ENCODE measurements at places on chromosomes 12 and 14.

- DNase-seq, result no peak
These were observed 2.5 kb upstream of the DACT1 start for GRCh38 chr14:58635091-58635830.

DNA sequence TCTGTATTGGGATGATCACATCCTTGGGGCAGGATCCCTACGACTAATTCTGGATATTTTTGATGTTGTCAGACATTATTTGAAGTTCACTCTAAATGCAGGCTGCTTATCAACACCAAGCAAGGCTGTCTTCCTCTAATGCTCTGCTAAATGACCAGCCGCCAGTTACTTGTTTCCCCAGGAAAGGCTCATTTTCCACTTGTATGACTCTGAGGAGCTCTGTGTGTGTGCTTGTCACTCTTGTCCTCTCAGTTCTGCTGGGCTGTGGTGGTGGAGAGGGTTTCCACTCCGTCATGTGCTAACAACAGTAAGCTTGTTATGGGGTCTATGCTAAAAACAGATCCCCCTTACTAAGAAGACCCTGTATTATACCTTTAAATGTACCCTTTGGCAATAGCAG is 42.1 kb downstream of the ATL1 start:
- no peak for DNase-seq

GRCh38 chr14:103185051-103186029 is 62.1 kb downstream of the TNFAIP2 start:
- no peak for DNase-seq

DNA sequence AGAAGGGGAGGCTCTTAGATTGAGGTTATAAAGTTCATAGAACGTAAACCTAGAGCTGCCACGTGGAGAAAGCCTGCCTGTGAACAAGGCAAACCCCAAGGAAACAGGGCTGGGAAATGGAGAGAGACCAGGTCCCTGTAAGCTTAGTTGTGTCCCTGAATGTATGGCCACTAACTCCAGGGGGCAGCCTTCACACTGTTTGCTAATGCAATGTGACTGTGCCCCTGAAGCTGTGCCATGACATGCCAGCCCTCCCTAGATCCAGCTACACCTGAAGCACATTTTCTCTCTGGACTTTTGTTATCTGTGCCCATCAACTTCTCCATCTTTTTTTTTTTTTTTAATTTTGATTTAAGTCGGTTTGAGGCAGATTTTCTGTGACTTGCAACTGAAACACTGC is 60.6 kb upstream of the TMCC3 start:
- DNase-seq, result no peak

GRCh38 chr14:29687866-29688265 is 239.8 kb downstream of the PRKD1 start:
- DNase-seq, result no peak

DNA sequence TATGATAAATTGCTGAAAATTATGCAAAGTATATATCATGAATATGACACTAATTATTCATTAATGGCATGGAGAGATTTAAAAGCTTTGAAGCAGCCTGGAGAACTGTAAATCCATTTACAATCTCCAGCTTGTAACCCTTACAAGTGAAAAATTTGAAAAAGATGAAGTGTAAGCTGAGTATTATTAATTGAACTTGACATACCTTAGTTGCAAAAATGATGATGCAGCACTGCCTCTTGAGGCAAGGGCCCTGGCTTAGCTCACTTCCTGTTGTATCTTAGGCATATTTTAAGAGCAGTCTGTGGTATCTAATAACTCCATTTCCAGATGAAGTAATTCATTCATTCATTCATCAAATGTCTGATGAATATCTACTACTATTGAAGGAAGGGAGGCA is 158.6 kb downstream of the ANO4 start:
- DNase-seq, result no peak

- peak; percentile 84 for DNase-seq
These were observed 1.2 kb downstream of the DUSP16 start for GRCh38 chr12:12561371-12562015.

GRCh38 chr12:48532601-48533000 is 7.2 kb downstream of the OR8S1 start:
- DNase-seq, result no peak

- no peak for DNase-seq
These were observed 330.2 kb downstream of the DPF3 start for GRCh38 chr14:72563676-72564075.

GRCh38 chr12:119681728-119682638 is 14.1 kb downstream of the PRKAB1 start:
- no peak for DNase-seq

GRCh38 chr12:28114488-28114887 is 75.8 kb upstream of the CCDC91 start:
- no peak for DNase-seq

DNA sequence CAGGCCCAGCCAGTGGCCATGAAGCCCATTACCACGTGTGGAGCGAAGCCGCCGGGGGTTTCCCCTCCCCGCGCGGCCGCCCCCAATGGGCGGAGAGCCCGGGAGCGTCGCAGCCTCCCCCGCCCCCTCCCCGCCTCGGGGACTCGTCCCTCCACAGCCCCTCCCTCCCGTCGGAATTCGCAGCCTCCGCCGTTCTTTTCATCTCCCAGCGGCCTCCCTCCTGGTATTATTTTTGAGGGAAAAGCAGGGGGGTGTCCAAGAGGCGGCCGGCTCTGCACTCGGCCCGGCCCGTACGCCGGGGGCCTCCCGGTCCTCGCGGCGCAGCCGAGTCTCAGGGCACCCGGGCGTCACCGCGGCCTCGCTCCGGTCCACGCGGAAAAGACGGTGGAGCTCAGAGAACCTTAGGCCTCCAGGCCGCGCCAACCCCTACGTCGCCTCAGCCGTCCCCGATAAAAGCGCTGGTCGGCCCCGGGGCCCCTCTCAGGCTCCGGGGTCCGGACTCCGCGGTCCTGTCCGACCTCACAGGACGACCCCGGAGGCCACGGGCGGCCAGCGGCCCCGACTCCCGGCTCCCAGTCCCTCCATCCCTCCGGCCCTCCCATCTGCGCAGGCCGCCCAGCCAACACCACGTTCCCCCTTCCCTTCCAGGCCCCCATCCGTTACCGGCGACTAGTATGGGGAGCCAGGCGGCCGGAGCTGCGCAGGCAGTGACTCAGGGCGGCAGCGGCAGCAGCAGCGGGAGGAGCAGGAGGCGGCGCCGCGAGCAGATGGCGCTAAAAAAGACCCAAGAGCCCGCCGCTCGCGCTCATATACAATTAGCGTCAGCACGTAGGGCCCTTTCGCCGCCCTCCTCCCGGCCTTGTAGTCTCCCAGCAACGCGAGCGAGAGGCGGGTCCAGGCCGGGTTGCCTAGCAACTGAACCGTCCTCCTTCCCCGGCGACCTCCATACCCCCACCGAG is at the start of gene NAP1L1:
TSS of gene NAP1L1 (minus strand) at position 782 of the 959 bp plus-strand sequence. CDS start 10,466 bp downstream, outside the sequence.
- DNase-seq, result peak; percentile 99

DNA sequence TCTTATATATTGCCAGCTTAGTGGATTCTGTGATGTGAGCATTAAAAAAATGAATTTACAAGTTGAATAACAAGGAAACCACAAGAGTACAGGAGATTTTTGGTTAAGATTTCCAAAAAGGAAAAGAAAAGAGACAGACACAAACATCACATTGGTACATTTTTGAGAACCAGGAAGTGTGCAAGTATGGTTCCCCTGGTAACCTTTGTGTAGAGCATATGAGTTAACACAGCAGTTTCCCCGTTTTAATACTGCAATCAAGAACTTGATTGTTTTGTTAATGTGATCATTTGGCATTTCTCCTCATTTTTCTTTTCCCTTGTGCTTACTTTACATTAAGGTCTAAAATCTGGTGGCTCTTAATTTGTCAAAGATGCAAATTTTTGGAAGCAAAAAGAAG is 490.4 kb upstream of the ATP2B1 start:
- DNase-seq, result no peak

GRCh38 chr14:51564986-51565604 is 86.6 kb upstream of the FRMD6 start:
- DNase-seq, result no peak

GRCh38 chr12:105030820-105031807 is 45.0 kb downstream of the NOPCHAP1 start:
- DNase-seq, result no peak

GRCh38 chr14:57987596-57988300 is 121.9 kb upstream of the SLC35F4 start:
- no peak for DNase-seq

DNA sequence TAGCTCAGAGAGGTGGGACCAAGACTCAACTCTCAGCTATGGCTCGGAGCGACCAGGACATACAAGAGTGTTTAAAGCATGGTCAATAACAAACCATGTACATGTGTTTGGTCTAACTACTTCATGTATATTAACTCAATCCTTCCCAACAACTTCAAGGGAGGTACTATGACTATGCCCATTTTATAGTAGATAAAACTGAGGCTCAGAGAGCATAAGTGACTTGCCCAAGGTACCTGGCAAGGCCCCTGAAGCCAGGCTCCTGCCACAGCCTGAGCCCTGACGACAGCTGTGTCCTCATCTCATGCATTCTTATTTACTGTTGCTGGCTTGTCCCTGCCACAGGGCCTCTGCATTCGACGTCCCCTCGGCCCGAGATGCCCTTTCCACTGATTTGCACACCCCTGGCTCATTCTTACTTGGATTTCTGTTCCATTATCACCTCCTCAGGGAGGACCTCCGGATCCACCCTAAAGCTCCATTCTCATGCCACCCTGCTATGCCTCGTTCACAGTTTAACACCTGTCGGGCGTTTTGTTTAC is 2.6 kb downstream of the TESC start:
- DNase-seq, result no peak

GRCh38 chr12:62720661-62721330 is 214.2 kb downstream of the PPM1H start:
- DNase-seq, result no peak

- no peak for DNase-seq
These were observed 4.3 kb downstream of the SLC16A7 start for GRCh38 chr12:59600171-59600570.

DNA sequence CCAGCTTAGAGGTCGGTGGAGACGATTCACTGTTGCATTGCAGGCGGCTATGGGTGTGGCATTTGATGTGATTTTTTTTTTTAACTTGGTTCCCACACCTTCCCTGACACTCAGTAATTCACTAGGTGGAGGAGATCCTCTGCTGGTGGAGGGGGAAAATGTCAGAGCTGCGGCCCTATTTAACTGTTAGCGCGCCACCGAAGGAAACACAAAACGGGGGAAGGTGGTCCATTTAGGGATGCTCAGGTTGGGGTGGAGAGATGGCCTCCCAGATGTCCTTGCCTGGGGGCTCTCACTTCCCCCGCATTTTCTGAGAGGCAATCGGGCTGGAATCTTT is 4.3 kb upstream of the HOXC12 start:
- DNase-seq, result no peak

DNA sequence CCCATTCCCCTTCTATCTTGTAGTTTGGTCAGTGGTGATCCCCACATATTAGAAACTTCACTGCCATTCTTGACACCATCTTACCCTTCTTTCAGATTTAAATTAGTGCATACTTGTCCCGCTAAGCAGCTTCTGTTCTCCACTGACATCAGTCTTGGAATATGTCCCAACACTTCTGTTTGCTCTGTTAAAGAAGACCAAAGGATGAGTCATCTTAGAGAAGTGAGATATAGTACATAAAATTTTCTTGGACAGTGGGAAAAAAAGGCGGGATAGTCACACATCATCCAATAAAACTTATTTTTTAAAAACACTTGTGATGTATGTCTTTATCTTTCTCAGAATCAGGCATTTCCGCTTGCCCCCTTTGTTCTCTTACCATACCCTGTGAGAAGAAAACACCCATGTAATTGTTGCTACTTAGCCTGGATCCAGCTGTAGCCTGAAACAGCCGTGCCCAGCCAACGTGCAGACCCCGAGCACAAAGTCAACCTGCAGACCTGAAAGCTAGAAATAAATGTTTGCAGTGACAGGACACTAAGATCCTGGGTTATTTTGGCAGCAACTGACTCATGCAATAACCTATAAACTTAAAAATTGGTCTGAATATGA is 100.1 kb upstream of the PDE3A start:
- DNase-seq, result no peak
